NK-92 treated with Interleukin-12 subunit alpha and Interleukin-12 subunit beta, amount 100 ng/mL, for 24 hours (cell line): ENCODE measurements at places on chromosomes 3 and 15.

GRCh38 chr3:141790171-141790570 is 27.0 kb downstream of the GRK7 start:
- no peak for DNase-seq

GRCh38 chr3:170714122-170714521 is 128.2 kb upstream of the SLC7A14 start:
- no peak for DNase-seq

- DNase-seq: no peak
Observed at GRCh38 chr3:149460117-149460516, 14.4 kb upstream of the TM4SF4 start.

- no peak for DNase-seq
Observed at GRCh38 chr15:56887782-56888438, 30.5 kb upstream of the TCF12 start.

GRCh38 chr3:161319867-161320266 is 51.5 kb downstream of the SPTSSB start:
- no peak for DNase-seq

DNA sequence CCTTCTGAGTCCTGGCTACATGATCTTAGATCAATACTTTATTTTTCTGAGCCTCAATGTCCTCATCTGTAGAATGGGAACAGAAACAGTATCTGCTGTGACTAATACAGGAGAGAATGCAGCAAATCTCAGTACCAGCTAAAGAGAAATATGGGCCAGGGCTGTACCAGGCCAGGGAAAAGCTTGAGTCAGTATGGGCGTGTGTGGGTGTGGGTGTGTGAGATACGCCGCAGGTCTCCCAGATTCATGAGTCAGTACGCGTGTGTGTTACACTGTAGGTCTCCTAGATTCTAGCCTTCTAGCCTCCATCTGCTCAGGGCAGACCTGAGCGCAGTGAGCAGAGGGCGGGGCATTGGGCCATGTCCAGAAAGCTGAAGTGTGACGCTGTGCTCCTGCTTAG is 15.2 kb downstream of the GNAI2 start:
- DNase-seq: no peak

GRCh38 chr3:171770689-171771620 is 39.3 kb downstream of the PLD1 start:
- no peak for DNase-seq

- DNase-seq: no peak
Observed at GRCh38 chr3:61914276-61914675, 352.9 kb downstream of the PTPRG start.

GRCh38 chr15:85771781-85772445 is 22.8 kb downstream of the KLHL25 start:
- no peak for DNase-seq

GRCh38 chr3:140316466-140316865 is 361.4 kb upstream of the TRIM42 start:
- no peak for DNase-seq

GRCh38 chr3:67290438-67290837 is 292.3 kb downstream of the KBTBD8 start:
- DNase-seq: no peak

- no peak for DNase-seq
Observed at GRCh38 chr15:81170511-81170910, 26.2 kb upstream of the IL16 start.

- DNase-seq: no peak
Observed at GRCh38 chr3:139975594-139976365, 40.8 kb downstream of the CLSTN2 start.

- DNase-seq: no peak
Observed at GRCh38 chr15:88848203-88848602, 45.0 kb downstream of the ACAN start.

GRCh38 chr15:56608140-56608778 is 125.0 kb downstream of the ZNF280D start:
- DNase-seq: no peak

DNA sequence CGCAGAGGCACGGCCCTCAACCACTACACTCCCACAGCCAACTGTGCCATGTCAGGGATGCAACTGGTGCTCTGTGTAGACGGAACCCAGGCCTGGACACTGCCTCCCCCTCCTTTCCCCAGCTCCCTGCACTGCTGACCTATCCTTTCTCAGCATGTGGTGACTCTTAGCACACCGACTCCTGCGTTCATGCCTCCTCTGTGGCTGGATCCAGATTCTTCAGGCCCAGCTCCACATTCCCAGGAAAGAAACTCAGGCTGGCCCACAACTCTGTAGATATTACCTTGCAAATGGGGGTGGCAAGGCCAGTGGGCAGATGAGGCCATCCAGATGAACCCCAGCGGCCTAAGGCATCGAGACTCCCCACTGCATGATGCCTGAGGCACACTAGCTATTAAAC is 272.7 kb downstream of the OCA2 start:
- DNase-seq: no peak

- DNase-seq: no peak
Observed at GRCh38 chr15:90266485-90266884, 1.0 kb downstream of the NGRN start.

DNA sequence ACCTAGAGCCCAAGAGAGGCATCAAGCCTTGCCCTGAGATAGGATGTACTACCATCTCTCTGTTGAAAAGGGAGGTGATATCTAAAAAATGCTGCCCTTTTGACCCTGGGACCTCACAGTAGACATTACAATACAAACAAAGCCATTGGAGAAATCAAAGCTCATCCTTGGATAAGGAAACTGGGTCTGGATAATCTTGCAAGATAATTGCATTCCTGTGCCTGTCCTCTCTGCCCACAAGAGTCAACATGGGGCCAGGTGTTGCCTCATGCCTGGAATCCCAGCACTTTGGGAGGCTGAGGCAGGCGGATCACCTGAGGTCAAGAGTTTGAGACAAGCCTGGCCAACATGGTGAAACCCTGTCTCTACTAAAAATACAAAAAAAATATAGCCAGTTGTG is 57.3 kb upstream of the DLG1 start:
- no peak for DNase-seq

- DNase-seq: no peak
Observed at GRCh38 chr3:122668930-122669730, 11.5 kb upstream of the PARP14 start.

DNA sequence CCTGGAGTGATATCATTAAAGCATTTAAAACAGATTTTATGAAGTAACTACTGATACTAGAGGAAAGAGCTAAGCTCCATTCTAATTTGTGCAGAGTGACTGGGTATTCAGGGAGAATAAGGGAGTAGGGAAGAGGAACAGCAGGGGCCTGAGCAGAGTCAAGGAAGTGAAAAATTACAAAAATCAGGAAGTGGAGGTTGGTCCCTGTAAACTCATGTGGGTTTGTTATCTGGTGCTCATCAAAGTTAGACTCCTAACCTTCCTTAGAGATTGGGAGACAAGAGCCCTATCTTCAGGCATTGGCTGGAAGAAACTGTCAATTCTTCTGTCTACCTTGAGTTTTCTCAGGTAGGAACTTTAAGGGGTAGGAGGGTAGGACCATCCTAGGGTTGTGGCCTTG is 82.5 kb downstream of the NEK11 start:
- no peak for DNase-seq

DNA sequence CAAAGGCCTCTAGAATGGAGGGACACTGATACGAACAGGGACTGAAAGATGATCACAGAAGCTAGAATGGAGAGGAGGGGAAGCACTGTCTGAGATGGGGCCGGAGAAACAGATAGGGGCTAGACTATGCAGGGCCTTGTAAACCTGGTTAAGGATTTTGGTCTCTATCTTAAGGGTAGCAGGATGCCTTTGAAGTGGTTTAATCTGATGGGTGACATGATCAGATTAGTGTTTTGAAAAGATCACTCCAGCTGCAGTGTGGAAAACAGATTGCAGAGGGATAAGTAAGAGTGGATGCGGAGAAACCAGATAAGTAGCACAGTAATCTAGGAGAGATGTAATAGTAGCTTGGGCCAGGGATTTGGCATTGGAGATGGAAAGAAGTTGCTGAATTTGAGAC is 108.1 kb downstream of the RSRC1 start:
- no peak for DNase-seq

DNA sequence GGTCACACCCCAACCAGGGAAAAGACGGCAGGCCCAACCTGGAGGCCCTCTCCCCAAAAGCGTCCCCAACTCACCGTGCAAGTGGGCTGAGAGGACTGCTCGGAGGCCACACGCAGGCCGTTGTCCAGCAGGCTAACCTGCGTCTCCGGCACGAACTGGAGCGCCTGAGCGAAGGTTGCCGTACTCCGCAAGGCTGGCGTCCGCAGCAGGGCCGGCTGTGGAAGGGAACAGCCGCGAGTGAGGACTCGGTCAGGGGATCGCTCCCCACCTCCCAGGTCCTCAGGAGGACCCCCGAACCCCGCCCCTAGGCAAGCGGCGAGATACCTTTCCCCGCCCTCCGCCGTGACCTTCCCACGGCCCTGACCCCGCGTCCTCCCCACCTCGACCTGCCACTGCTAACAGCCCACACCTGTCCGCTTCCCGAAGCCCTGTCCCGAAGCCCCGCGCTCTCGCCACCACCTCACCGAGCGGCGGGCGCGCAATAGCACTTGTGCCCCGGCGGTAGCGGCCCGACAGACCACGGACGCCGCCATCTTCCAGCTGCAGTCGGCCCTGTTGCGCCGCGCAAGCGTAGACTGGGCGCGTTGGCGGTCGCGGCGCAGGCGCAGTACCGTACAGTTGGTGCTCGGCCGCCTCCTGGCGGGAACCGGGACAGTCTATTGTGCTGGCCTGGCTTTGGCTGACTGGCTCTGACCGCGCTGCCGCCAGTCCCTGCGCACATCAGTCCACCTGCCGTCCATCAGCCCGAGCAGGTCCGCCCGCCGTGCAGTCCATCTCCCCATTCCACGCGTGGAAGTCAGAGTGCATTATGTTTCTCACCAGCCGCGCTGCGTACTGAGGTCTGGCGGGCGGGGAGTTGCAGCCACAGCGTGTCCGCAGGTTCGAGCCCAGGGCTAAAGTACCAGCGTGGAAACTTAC is at the start of gene UQCRC1:
Gene UQCRC1, minus strand, starts transcription at position 559 of the 918 bp plus-strand sequence. Its CDS starts 26 bp downstream, at position 533.
- DNase-seq: peak; percentile 78

GRCh38 chr3:63193647-63194046 is 84.5 kb upstream of the SYNPR start:
- DNase-seq: no peak

DNA sequence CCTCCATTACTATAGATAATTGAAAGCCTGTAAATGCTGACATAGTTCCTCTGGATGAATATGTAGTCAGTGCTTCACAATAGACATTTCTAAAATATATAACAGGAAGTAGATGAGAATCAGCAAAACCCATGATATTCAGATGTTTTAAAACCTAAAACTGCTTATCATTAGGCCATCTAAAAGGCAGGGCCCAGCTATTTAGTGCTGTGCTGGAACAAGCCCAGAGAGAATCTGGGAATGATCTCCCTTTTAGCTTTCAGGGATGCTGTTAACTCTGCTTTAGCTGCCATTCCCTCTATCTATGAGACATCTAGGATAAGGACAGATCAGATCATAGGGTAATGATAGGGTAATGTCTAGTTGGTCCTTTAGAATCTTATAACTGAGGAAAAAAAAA is 106.8 kb downstream of the SLMAP start:
- no peak for DNase-seq

- DNase-seq: no peak
Observed at GRCh38 chr3:72153477-72154314, 368.7 kb upstream of the PROK2 start.

DNA sequence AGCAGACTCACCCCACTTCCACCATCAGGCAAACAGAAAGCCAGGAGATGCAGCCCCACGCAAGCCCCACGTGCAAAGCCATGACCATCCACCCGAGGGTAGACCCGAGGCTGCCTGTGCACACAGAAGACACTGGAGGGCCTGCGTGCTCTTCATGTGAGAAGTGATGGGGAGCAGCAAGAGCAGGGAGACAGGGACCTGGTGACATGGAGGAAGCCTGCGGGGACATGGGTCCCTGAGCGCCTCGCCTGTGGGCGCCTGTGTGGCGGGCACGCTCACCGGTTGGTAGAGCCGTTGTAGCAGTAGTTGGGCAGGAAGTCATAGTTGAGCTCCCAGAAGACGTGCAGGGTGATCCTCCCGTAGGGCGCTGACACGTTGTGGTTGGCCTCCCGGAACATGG is 65.0 kb downstream of the NIPA2 start:
- no peak for DNase-seq

DNA sequence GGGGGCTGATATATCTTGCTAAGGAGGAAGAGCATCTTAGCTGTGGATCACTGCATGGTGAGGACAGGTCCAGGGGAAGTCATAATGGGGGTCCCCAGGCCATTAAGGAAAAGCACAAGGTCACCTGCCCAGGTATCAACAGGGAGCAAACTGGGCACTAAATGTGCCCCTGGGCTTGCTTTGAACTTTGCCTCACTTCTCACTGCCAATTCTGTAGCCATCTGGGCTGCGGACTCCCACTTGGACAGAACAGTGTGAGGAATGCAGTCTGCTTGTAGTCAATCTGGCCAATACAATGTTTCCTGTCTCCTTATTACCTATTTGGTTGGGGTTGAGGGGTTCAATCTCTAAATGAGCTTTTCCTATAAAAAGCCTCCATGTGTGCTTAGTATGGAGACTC is 21.3 kb downstream of the ARRDC4 start:
- DNase-seq: no peak

DNA sequence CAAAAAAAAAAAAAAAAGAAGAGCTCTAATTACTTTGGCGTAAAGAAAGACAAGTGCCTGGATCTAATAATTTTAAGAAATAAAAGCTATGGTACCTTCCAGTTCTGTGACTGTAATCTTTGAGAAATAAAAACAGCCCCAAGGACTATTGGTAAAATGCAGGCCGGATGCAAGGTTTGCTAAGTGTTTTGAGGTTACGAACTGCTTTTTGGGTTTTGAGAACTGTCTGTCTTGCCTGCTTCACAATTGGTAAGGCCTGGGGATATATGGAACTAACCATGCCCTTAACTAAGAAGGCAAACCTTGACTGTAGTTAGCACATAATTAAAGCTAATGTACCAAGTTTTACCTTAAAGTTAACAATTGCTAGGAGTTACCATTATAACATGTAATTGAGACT is 388.4 kb upstream of the CBLB start:
- no peak for DNase-seq

DNA sequence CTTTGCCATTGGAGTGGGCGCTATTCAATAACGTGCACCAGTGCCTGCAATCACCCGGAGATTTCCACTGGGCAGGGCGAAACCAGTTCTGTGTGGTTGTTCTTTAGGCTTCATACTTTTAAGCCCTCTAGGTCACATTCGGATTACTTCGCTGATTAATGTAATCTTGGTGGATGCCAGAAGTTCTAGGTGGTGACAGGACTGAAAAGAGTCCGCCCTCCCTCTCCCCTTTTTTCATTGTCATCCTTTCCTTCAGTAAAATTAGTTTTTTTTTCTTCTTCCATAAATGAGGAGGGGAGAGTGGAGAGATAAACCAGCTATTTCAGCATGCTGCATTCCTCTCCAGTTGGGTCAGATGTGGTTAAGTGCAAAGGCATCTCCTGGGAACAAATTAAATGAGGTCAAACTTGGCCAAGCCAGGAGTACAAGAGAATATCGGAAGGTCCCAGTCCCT is 2.3 kb upstream of the SLC2A2 start:
- DNase-seq: no peak
